Stimulated activated CD8-positive, alpha-beta memory T cell treated with anti-CD3 and anti-CD28 coated beads, Interleukin-2, amount 100 ng/mL, for 1 hour (primary cell): ENCODE measurements at places on chromosomes 2 and 18.

DNA sequence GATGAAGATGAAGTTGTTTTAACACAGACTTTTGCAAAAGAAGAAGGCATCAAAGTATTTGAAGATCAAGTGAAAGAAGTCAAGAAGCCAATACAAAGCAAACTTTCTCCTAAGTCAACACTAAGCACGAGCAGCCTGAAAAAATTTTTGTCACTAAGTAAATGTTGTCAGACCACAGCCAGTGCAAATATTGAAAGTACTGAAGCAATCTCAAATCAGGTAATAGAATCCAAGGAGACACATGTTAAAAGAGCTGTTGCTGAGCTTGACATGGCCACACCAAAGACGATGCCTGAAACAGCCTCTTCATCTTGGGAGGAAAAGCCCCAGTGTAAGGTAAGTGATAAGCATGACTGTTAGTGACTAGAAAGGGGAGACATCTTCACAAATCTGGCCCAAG lies 75.1 kb downstream of the FSIP2 start:
- no peak for DNase-seq

GRCh38 chr18:74396171-74397169 lies 60.6 kb downstream of the DIPK1C start:
- no peak for DNase-seq

- no peak for DNase-seq
These were observed 18.0 kb upstream of the ATIC start for GRCh38 chr2:215293879-215294278.

- no peak for DNase-seq
These were observed 25.4 kb downstream of the PDCL3 start for GRCh38 chr2:100588071-100588786.

GRCh38 chr2:39059366-39059952 lies 61.4 kb downstream of the SOS1 start:
- DNase-seq, result no peak
